NCI-H526 (cell line): ENCODE measurements at places on chromosomes 6 and 20.

GRCh38 chr6:3250231-3250675 is 8.5 kb upstream of the PSMG4 start:
- no peak for DNase-seq

DNA sequence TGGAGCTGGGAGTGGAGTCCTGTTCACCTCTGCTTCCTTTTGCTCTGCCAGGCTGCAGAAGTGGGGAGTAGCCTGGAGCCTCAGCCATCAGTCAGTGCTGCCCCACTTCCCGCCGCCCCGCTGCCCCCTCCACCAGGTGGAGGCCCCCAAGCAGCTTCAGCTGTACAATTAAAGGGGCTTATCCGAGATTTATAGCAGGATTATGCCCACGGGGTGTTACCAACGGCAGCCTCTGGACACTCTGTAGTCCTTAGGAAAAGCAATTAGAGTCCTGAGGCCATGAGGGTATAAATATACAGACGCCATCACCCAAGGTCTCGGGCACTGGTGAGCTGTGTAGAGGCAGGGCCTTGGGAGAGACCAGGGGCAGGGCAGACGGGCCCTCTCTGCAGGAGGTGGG is 55.4 kb downstream of the GRM4 start:
- no peak for DNase-seq

DNA sequence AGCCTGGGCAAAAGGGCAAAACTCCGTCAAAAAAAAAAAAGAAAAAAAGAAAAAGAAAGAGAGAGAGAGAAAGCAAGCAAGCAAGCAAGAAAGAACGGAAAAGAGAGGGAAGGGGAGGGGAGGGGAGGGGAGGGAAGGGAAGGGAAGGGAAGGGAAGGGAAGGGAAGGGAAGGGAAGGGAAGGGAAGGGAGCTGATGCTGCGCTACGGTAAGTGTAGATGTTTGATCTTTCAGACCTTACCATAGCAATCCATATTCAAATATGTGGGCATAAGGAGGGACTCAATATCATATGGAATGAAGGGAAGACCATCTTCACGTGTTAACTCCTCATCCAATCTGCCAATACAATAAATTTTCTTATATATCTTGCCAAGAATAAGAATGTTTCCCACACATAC is 11.9 kb downstream of the DPPA5 start:
- DNase-seq, result no peak

- DNase-seq, result no peak
These were observed 27.1 kb upstream of the HAO1 start for GRCh38 chr20:7967199-7967844.
